Effector memory CD4-positive, alpha-beta T cell (primary cell): ENCODE measurements at places on chromosomes 2 and 18.

DNA sequence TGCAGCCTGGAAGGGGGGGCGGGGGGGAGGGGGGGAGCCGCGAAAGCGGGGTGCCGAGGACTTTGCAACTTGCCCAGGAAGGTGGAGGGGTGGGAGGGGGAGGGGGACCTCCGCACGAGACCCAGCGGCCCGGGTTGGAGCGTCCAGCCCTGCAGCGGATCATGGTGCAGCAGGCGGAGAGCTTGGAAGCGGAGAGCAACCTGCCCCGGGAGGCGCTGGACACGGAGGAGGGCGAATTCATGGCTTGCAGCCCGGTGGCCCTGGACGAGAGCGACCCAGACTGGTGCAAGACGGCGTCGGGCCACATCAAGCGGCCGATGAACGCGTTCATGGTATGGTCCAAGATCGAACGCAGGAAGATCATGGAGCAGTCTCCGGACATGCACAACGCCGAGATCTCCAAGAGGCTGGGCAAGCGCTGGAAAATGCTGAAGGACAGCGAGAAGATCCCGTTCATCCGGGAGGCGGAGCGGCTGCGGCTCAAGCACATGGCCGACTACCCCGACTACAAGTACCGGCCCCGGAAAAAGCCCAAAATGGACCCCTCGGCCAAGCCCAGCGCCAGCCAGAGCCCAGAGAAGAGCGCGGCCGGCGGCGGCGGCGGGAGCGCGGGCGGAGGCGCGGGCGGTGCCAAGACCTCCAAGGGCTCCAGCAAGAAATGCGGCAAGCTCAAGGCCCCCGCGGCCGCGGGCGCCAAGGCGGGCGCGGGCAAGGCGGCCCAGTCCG is 540 bp downstream of the SOX11 start:
- no peak for DNase-seq

GRCh38 chr2:223860809-223861738 is 23.7 kb upstream of the AP1S3 start:
- no peak for DNase-seq

GRCh38 chr2:82317012-82317411 is 2012.5 kb upstream of the LRRTM1 start:
- no peak for DNase-seq

DNA sequence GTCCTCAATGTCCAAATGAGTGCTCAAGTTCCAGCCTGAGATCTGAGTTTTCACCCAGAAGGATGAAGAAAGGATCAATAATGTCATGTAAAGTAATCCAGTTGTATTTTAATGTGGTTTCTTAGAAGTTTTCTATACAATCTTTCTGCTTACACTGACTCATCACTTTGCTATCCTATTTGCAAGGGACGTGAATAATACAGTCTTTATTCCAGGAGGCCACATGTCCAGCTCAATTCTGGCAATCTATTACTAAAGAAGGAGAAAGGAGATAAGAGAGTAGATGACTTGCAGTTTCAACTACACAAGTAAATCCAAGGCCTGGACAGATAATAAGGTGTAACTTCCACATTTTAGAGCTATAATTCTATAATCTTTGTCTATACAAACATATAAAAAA is 601.1 kb upstream of the SETBP1 start:
- DNase-seq: no peak

DNA sequence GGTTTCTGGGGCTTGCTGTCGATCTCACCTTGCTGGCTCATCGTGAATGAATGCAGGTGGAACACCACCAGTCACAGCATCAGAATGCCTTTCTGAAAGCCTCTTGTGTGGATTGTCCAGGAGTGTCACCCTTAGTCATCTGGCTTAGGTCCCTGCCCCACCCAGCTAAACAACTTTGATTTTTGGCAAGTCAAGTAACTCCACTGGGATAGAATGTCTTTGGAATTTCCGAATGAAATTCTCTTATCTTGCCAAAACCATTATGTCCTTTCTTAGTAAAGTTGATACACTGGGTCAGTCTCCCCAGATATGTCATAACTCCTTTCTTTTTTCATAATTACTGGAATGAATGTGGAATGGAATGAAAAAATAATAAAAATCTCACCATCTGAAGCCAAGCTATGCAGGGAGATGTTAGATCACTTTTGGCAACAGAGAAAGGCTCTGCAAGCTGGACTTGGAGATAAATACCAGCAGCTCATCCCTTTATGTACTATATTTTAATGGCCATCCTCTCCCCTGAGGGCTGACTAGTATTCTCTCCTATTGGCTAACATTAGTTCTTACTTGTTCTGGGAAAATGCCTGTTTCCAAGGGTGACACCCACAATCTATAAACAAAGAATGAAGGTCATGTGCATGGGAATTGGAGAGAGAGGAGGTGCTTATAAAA is 35.4 kb downstream of the INSIG2 start:
- no peak for DNase-seq

- DNase-seq: no peak
Measured at GRCh38 chr2:205324355-205324754, 357.9 kb upstream of the NRP2 start.

DNA sequence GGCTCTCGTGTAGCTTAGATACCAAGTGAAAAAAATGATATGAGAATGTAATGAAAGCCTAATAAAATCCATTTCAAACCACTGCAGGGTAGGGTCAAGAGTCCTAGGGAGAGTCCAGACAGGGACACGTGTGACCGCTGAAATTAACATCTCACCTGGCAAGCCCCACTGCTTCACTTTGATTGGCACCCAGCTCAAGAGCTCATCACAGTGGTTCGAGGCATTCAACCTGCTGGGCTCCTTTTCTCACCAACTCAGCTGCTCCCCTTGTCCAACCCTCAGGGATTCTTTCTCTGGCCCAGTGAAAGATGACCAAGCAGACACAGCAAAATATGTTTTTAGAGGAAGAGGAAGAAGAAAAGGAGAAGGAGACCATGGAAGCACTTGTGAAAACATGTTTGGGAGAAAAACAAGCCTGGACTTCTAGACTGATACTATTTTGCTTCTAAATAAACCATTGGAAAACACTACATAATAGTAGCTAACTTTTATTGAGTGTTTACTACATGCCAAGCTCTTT is 49.2 kb upstream of the CREB1 start:
- DNase-seq: no peak

GRCh38 chr2:46390901-46391395 is 88.4 kb upstream of the TMEM247 start:
- DNase-seq: no peak

- DNase-seq: no peak
Measured at GRCh38 chr2:9029721-9030120, 26.2 kb upstream of the MBOAT2 start.

DNA sequence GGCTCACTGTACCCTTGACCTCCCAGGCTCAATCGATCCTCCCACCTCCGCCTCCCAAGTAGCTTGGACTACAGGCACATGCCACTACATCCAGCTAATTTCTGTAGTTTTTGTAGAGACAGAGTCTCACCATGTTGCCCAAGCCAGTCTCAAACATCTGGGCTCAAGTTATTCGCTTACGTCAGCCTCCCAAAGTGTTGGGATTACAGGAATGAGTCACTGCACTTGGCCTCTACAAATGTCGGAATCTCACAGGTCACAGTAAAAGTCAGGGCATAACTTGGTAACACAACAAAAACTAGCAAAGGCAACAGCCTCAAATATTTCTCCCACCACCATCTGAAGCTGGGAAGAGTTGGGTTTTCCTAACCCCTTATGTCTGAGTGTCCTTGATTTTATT is 25.3 kb downstream of the SCG2 start:
- DNase-seq: no peak

DNA sequence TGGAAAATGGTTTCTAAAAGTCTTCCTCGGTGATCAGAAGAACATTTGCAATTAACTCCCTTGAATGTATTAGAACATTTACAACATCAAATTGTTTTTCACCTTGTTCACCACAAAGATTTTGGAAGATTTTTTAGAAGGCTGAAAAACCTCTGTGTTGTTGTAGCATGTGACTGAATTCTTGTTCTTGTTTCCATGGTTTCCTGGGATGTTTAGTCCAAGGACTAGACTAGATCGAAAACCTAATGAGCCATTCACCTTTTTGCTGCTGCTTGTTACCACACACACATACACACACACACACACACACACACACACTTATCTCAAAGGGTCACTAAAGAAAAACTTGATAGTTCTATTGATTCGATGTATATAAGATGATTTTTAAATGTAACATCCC is 380.0 kb downstream of the LRRTM4 start:
- no peak for DNase-seq

- no peak for DNase-seq
Measured at GRCh38 chr2:98564541-98565132, 43.7 kb downstream of the COA5 start.

- DNase-seq: no peak
Measured at GRCh38 chr2:160469621-160470204, 23.9 kb downstream of the RBMS1 start.

DNA sequence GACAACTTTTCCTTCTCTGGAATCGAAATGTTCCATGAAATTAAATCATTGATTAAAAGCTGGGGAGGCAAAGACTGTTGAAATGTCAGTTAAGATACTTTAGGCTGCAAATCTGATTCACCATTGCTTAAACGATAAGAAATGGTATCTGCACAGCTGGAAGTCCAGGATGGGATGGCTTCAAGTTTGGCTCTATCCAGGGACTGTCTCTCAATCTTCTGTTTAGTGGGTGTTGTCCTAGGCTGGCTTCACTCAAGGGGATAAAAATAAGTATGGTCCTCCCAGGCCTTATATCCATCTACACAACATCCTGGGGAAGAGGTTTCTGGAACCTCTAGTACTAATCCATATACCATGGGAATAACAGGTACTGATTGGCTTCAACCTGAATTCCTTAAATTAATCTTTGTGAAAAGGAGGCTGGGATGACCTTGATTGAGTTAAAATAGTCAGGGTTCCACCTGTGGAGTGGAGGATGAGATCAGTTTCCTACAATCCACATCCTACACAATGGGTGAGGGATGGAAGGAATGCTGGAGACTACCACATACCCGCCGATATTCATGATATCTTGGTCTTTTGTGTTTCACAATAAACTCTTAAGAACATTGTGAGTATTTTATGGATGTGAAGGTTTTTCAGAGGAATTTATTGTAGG is 156.0 kb upstream of the L3MBTL4 start:
- DNase-seq: no peak

DNA sequence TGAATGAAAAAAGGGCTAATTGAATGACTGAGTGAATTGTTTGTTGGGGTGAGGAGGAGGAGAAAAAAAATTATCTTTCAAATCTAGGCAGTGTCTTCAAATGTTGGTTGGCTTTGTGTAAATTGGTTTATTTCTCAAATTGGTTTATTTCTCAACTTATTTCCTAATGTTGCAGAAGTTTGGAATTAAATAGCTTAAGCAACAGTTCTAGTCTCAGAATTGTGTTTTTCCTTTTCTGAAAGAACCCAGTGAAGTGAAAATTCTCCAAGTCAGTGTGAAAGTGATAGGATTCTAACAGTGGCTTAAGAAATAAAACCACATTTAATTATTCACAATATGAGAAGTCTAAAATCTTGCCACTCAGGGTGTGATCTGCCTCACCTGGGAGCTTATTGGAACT is 54.6 kb upstream of the LYPD6B start:
- no peak for DNase-seq

DNA sequence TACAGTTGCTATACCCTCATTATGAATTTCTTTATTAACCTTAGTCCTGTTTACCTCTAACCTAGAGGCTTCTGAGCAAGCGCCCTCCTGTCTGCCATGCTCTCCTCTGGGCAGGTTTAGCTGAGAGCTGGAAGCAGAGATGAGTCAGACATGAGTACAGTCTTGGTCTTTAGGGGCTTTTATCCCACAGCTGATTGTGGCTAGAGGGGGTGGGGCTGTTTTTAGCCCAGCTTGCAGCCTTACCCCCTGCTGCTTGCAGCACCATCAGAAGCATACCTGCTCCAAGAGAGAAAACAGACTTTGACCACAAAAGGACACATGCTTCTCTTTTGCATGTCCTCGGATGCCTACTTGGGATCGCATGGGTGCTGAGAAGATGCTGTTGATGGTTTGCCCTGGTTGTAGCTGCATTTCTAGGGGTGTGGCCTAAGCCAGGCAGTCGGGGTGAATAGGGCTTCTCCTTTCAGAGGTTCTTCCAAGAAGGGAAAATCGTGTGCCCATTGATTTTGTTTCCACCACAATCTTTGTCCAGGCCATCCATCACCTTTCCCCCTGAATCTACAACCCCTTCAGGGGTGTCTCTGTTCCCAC is 115.0 kb upstream of the LGALSL start:
- DNase-seq: no peak

GRCh38 chr2:54347622-54348021 is 91.6 kb upstream of the TSPYL6 start:
- DNase-seq: no peak

DNA sequence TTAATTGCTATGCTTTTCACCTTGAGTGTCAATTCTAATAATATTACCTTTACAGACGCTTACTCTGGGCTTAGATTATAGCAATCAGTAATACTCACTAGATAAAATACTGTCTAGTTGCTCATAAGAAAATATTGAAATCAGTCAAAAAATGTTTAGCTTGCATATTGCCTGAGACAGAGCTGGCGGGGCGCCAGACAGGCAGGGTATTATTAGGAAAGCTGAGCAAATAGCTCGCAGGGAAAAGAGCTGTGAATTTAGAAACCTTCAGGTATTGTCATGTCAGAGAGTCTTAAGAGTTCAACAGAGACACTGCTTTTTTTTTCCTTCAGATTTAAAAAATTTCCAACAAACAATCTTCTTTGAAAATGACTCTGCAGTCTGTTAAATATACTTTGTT is 118.4 kb downstream of the MEIS1 start:
- DNase-seq: no peak

GRCh38 chr2:30710461-30710860 is 96.8 kb downstream of the CAPN13 start:
- no peak for DNase-seq

DNA sequence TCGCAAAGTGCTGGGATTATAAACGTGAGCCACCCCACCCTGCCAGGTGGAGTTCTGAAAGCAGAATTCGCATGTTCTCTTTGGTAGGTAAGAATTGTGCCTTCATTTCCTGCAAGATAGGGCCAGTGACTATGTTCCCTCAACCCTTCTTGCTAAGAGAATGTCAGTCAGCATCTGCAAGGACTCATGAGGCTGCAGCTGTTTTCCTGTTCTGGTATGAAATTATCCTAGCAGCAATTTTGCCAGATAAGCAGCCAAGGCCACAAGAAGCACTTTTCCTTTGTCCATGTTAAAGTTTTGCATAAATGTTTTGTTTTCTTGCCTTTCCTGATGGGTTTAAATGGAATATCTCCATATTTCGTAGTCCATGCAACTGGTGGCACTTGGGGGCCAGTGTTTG is 6.8 kb upstream of the ARHGAP28 start:
- no peak for DNase-seq

DNA sequence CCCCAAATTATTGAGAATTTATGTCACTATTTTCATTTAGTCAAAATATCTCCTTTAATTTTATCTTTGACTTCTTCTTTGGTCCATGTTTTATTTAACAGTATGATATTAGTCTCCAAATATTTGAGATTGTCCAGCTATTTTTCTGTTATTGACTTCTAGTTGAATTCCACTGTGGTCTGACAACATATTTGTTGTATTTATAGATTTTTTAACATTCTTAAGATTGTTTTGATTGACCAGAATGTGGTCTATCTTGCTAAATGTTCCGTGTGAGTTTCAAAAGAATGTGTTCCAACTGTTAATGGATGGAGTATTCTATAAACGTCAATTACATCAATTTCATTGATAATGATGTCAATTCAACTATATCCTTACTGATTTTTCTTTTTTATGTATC is 1452.1 kb downstream of the SUCLG1 start:
- no peak for DNase-seq

- DNase-seq: no peak
Measured at GRCh38 chr2:16470936-16471490, 194.6 kb downstream of the CYRIA start.
